HTR-8/SVneo (cell line): ENCODE measurements at places on chromosomes 2 and 18.

GRCh38 chr2:202909394-202910192 lies 1.9 kb downstream of the WDR12 start:
- no peak for DNase-seq

GRCh38 chr2:86027196-86027921 lies 78.3 kb downstream of the POLR1A start:
- DNase-seq, result no peak

GRCh38 chr2:117958186-117958585 lies 55.7 kb downstream of the CCDC93 start:
- no peak for DNase-seq

GRCh38 chr2:192971981-192972380 lies 777.2 kb upstream of the TMEFF2 start:
- DNase-seq, result no peak

DNA sequence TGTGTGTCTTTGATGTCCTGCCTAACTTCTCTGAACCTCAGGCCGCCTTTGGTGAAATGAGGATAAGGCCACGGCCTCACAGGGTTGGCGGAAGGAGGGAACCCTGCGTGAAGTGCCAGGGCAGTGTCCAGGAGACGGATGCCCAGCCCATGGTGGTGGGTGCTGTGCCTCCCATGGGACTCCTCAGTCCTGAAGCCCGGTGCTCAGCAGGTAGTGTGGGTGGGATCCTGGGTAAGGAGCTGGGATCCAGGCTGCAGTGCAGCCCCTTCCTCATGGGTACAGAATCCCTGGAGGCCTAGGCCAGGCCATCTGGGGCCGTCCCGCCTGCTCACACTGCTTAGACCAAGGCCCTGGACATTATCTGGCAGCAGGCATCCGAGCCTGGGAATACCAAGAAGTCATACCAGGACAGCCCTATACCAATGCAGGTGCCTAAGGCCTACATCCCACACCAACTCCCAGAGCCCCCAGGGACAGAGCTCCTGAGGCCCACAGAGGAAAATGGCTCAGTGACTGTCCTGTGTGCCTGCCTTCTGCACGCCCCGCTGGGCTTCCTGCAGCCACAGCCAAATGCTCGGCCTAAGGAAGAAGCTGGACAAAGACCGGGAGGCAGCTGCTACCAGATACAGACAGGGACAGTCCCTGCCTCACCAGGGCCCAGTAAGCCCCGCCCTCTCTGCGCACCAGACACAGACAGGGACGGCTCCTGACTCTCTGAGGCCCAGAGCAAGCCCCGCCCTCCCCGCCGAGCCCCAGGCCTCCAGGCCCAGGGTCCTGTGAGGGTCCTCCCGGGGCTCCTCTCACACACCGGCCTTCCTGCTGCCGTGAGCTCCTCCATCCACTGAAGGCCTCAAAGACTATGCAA lies 78.0 kb downstream of the NDUFA10 start:
- DNase-seq, result no peak

- no peak for DNase-seq
Observed at GRCh38 chr2:172273910-172274571, 153.3 kb upstream of the ITGA6 start.

- no peak for DNase-seq
Observed at GRCh38 chr18:9726175-9726574, 18.1 kb downstream of the RAB31 start.

DNA sequence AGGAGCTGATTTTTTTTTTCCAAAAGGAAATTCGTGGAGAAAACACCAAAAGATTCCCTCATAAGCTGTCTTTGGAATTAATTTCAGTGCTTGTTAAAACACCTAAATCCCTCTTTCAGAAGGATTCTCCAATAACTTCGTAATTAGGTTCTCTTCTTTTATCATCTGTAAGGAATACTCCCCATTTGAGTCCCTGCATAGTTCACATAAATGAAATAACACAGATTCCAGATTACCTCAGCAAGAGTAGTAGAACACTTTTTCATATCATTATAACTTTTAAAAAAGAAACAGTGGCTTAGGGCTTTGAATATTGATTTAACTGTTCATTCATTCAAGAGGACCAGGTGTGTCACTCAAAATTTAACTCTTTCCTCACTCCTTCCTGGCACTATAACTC lies 55.5 kb downstream of the ARHGAP28 start:
- peak; percentile 21 for DNase-seq

DNA sequence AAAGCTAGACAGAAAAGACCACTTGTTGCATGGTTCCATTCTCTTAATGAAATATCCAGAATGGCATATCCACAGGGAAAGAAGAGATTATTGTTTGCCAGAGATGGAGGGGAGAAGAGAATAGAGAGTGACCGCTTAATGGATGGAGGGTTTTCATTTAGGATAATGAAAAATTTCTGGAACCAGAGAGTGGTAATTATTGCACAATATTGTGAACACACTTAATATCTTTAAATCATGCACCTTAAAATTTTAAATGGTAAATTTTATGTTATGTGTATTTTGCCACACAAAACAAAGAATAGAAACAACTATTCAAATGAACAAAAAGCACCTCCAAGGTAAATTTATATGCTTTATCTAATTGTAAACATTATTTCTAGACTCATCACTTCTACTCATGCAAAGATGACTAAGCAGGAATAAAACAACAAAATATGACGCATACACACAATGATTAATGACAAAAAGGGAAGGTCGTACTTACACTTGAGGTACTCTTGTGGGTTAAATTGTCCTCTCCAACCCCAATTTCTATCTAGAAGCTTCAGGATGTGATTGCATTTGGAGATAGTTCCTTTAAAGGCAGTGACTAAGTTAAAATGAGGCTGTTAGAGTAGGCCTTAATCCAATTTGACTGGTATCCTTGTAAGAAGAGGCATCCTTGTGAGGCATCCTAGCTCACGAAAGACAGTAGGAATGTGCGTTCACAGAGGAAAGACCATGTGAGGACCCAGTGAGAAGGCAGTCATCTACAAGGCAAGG lies 18.7 kb upstream of the DHRS9 start:
- no peak for DNase-seq

DNA sequence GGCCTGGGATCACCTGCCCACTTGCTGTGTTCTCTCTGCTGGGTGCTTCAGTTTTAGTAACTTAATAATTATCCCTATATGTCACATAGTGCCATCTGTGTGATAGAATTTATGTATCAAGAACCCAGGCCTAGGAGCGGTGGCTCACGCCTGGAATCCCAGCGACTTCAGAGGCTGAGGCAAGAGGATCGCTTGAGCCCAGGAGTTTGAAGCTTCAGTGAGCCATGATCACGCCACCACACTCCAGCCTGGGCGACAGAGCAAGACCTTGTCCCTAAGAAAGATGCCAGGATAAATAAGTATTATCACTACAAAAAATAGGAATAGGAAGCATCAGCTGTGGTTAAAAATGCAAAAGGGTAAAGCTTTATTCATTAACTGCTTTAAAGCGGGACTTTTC lies 240.8 kb downstream of the FAM210A start:
- no peak for DNase-seq

DNA sequence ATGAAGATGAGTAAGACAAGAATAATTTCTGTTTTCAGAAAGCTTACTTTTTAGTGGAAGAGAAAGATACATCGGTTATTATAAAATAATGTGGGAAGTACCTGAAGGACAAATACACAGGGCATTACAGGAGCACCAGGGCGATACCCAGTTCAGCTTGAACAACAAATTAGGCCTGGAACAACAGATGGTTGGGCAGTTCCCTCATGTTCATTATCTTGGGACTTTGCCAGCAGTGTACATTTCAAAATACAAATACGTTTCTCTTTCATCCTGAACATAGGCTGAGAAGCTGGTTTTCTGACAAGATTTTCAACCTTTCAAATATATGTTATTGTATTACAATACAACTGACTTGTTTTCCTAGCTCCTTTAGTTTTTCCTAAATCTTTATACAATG lies 79.6 kb downstream of the TGIF1 start:
- no peak for DNase-seq

- DNase-seq, result no peak
Observed at GRCh38 chr2:242060212-242060835, 190.8 kb downstream of the RTP5 start.

DNA sequence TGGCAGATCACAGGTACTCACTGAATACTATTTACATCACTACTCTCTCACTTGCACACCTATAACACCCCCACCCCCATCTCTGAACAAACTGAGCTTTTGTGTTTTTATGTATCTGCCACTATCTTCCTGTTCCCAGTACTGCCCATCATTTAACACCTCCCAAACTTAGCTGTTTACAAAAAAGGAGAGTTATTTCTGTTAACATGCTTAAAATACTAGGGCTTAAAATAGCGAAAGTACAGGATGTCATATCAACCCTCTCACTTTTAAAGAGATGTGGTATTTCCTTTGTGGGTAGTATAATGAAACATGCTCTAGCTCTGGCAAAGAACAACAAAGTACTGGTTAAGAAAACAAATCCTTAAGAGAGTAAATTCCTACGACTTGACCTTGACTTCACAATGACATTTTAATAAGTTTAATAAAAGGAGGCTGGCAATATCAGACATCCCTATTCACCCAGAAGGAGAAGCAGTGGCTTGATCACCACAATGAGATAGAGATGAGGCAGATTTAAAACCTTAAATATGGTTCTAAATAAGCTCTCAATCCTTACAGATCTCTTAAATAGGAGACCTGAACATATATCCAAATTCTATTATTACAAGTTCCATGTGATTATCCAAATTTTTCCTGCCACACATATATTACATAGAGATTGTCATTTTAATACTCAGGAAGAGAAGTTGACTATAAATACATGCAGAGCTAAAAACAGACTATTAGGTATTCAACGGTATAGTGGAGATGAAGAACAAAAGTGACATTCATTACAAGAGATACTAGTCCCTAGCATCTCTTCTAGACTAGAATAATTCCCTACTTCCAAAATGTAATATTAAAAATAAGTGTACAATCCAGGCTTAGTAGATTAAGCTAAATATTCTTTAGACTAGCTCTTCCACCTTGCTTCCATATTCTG lies 36.9 kb downstream of the TRAK2 start:
- DNase-seq, result no peak

GRCh38 chr18:5317186-5317585 lies 21.7 kb upstream of the ZBTB14 start:
- DNase-seq, result no peak

DNA sequence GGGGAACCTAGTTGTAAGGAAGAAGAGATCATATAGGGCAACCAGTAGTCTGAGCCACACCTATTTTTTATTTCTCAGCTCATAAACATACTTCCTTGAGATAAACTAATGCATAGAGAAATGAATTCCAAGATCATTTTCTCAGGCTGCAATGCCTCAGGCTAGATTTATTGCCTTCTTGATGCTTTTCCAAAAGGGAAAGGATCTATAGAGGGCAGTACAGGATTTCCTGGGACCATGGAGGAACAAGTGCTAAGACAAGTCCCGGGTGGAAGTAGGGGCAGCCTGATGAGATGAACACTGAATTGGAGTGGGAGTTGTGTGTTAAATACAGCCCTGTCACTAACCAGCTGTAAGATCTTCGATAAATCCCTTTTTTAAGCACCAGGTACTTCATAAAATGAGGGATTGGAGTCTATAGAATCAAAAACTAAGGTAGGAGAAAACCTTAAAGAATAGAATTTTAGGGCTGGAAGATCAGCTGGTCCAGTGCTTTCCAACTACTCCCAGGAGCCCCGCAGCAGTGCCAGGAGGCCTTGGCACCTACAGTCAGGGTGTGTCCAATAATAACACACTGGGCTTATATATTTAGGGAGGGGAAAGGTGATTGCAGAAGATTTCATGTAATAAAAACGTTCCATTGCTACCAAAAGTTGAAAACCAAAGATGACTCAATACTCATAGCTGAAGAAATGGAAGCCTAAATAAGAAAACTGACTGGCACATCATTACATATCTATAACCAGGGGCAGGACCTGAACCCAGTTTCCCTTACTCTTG lies 58.1 kb downstream of the SERTAD2 start:
- DNase-seq, result peak; percentile 62

GRCh38 chr2:64656379-64656778 lies 2.7 kb upstream of the SERTAD2 start:
- DNase-seq, result no peak

DNA sequence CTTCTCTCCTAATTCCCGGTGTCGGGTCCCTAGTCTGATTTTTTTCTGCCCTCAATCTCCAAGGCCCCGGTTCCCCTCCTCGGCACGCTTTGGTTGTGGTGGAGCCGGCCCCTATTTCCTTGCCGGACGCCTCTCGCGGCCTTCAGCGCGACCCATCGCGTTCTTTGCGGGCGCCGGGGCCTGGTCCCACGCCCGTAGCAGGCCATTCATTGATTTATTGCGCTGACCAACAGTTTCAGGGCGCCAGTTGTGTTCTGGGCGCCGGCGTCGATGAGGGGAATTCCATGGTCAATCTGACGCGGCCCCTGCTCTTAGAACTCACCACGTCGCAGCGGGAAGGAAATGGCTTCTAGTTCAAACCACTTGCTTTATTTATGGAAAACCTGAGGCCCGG lies 396 bp downstream of the CNOT9 start:
- peak; percentile 32 for DNase-seq

DNA sequence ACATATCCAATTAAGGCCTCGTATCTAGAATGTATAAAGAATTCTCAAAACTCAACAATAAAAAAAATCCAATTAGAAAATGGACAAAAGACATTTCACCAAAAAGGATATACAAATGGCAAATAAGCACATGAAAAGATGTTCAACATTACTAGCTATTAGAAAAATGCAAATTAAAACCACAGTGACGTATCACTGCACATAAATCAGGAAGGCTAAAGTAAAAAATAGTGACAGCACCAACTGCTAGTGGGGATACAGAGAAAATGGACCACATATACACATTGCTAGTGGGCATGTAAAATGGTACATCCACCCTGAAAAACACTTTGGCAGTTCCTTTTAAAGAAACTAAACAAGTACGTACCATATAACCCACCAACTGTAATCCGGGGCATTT lies 59.7 kb downstream of the SMAD4 start:
- DNase-seq, result no peak

DNA sequence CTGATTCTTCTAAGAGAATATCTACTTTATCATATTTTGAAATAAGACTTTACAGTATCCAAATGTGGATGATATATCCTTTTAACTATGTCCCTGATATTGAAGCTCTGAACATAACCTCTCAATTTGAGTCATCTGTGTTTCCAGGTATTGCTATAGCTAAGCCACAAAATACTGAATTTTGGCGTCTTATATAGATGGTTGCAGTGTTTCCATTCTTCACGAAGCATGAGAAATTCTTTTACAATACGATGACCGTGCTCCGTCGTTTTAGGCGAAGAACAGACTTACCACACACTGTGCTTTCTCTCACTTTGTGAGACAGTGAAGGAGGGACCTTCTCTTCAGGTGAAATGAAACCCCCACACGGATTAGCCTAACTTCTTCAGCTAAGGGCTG lies 45.3 kb downstream of the LRRFIP1 start:
- no peak for DNase-seq
